A673 (cell line): ENCODE measurements at places on chromosomes 16 and 17.
A peak's percentile ranks its signal among the peaks of the same experiment; 100 is the strongest.

GRCh38 chr17:65194670-65195334, 57.6 kb downstream of the RGS9 start:
- DNase-seq: no peak

DNA sequence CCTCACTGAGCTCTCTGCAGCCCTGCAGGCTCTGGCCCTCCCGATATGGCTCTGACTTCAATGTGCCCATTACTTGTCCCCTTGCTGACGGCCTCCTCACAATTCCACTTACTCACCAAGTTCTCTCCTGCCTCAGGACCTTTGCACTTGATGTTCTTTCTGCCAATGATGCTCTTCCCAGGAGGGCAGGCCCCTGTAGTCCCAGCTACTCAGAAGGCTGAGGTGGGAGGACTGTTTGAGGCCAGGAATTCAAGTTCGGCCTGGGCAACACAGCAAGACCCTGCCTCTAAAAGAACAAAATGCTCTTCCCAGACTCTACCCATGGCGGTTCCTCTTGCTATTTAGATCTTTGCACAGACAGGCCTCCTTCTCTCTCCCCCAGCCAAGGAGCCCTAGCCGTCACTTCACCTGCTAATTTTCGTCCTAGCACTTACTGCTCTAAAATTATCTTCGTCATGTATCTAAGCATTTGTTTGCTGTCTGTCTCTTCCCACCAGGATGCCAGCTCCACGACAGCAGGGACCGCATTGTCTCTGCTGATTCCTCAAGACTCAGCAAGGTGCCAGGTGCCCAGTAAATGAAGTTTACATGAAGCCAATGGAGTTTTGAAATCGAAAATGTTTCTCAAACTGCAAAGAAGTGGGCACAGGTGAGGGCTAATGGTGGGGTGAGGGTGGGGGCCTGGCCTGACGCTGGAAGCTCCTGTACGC, 626 bp upstream of the RAI1 start:
- DNase-seq: no peak

DNA sequence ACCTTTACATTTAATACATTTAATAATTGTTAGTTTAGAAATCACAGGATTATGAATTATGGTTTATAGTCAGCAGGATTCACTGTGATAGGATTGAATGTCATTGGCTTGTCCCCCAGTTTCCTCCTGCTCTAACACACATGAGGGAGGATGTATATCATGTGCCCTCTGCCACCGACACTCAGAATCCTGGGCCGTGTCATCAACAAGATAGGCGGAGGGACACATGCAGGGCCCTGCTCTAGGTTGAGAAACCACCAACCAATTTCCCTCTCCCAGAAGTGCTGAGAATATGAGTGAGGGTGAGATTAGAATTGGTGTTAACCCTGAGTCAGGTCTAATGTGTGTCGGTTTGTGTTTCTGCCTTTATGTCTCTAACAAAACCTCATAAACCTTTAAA, 85.1 kb downstream of the CES1 start:
- no peak for DNase-seq

GRCh38 chr17:6684460-6684783, 28.7 kb downstream of the SLC13A5 start:
- no peak for DNase-seq

- peak; percentile 37 for DNase-seq
Observed at GRCh38 chr16:31301708-31302400, 42.1 kb downstream of the ITGAM start.

DNA sequence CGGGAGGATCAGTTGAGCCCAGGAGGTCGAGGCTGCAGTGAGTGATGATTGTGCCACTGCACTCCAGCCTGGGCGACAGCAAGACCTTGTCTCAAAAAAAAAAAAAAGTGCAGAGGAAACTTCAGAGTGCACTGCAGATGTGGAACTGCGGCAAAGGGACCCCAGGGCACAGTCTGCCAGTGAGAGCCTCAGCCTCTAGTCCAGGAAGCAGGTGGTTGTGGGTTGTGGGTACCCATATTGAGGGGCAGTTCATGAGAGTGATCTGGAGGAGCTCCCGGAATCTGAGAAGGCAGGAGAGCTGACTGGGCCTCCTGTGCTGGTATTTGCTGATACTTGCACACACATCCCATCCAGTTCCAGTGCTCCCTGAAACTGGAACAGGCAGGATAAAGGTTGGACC, 13.1 kb downstream of the FOXN1 start:
- DNase-seq: no peak

GRCh38 chr17:57355090-57355859, 99.0 kb downstream of the MSI2 start:
- DNase-seq: no peak

GRCh38 chr16:27880287-27880686, 183.2 kb downstream of the GSG1L start:
- no peak for DNase-seq

- DNase-seq: no peak
Observed at GRCh38 chr16:50644729-50645128, 36.4 kb downstream of the SNX20 start.

DNA sequence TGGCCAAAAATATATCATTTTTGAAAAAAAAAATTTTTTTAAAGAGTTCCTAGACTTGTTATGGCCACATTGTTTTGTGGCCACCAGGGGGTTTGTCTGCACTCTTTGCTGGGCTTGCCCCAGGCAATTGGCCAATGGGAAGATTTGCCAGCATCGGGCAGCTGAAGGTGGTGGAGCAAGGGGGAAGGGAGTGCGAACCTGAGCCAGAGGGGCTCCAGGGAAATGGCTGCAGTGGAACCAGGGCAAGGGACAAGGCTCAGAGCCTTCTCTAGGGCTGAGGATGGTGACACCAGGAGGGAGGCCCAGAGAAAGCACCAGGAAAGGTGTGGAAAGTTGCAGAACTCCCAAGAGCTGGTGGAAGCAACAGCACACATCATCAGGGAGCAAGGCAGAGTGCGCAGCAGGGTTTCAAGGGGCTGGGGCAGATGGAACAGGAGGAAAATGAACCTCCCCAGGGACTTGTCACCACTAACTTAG, 15.5 kb upstream of the CMIP start:
- DNase-seq: peak; percentile 39

DNA sequence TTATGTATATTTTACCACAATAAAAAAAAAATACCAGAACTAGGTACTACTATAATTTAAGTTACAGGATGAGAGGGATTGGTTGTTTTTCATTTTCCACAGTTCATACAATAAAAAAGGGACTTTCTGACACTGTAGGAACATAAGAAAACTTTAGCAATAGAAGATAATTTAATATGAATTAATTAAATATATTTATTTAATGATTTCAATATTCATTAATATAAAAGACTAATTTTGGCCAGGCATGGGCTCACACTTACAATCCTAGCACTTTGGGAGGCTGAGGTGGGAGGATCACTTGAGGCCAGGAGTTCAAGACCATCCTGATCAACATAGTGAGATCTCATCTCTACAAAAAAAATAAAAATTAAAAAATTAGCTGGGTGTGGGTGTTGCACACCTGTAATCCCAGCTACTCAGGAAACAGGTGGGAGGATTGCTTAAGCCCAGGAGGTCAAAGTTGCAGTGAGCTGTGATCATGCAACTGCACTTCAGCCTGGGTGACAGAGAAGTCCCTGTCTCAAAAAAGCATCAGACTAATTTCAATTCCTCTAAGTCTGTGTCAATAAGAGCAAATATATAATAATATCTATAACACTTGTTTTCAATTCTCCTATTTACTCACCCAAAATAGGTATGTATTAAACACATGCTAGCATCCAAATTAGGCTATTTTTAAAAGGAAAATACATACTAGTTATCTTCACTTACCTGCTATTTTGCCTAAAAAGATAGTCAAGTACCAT, 79.6 kb downstream of the BRIP1 start:
- DNase-seq: no peak

DNA sequence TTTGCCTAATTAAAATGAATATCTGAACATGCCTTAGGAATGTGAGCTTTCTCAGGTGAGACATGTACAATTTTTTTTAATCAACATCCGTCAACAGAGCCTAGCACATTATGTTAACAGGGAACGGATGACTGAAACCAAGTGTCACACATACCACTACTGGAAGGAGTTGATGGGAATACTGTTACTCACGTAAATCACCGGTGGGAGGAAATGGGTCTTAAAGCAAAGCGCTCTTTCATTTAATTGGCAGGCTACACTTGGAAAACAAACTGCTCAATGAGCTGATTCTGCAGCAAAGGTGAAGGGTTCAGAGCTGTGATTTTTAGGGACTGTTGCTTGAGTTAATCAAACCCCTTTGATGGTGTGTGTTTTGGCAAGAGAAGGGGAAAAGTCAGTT, 4.8 kb downstream of the CPPED1 start:
- DNase-seq: no peak

DNA sequence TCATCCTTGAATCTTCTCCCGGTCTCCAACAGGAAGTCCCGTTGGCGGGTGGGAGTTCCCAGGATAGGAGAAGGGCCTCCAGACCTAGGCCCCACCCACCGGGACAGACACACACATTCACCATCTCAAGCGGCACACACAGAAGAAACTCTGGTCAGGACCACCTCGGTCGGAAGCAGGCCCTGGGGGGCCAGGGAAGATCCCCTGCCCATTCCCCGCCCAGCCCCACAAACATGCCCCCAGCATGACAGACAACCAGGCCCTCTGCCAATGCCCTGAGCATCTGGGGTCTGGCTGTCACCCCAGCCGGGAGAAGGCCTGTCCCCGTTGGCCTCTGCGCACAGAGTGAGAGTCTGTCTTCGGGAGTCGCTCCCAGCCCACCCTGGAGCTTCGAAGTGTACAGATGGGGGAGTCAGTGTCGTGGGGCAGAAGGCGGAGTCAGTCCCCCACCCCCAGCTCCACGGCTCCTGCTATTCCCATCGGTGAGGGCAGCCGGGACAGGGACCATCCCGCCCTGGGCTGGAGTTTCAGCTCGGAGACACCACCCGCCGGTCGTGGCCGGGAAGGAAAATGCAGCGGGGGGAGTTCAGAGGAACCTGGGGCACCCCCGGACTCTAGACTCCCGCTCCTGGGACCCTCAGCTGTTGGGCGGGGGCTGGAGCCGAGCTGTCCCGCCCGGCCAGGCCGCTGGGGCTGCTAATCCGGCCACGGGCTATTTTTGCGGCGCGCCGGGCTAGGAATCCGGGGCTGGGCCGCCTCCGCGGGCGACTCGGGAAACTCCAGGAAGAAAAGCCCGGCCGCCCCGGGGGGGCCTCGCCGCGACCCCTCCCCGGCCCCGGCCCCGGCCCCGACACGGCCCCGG, 660 bp downstream of the RHBDF1 start:
- peak; percentile 63 for DNase-seq

GRCh38 chr17:49327835-49328784, 33.9 kb downstream of the ZNF652 start:
- no peak for DNase-seq

DNA sequence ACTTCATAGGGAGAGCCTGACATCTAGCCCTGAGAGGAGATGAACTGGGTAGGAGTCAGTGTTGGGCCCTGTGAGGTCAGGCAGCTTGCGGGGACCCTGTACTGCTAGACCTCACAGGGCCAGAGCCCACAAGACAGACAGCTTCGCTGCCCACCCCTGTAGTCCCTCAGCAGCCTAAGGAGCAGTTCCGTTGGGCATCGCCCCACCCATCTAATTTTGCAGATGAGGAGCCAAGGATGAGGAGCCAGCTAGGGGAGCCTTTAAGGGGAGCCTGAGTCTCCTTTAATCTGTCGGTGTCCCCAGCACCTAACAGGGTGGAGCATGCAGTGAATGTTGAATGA, 755 bp upstream of the TUFM start:
- no peak for DNase-seq

- DNase-seq: no peak
Observed at GRCh38 chr17:40331743-40332641, 23.0 kb downstream of the RARA start.

- DNase-seq: no peak
Observed at GRCh38 chr16:4393240-4393600, 21.6 kb downstream of the VASN start.

DNA sequence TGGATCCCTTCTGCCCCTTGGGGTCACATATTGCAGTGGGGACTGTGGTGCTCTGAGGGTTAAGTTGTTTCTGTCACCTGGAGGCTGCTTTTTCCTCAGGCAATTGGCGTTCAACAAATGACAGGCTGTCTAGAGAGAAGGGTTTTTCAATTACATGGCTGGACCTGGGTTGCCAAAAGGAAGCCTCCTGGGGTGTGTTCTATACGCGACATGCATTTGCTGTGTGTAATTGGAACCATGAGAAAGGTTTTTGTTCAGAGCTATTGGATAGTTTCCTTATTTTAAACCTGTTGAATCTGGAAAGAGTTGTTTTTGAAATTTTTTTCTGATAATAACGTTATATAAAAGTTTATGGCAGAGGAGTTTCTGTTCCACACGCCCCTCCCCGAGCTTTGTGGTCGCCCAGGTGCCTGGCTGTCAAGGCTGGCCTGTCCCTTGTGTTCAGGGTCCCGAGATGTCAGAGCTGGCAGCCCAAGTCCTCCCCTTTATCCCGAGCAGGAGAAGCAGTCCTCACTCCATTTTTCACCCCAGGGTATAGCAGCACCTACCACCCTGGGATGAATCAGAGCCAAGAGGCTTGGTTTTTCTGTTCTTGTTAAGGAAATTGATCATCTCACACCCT, 26.1 kb upstream of the ZNF750 start:
- DNase-seq: peak; percentile 23

DNA sequence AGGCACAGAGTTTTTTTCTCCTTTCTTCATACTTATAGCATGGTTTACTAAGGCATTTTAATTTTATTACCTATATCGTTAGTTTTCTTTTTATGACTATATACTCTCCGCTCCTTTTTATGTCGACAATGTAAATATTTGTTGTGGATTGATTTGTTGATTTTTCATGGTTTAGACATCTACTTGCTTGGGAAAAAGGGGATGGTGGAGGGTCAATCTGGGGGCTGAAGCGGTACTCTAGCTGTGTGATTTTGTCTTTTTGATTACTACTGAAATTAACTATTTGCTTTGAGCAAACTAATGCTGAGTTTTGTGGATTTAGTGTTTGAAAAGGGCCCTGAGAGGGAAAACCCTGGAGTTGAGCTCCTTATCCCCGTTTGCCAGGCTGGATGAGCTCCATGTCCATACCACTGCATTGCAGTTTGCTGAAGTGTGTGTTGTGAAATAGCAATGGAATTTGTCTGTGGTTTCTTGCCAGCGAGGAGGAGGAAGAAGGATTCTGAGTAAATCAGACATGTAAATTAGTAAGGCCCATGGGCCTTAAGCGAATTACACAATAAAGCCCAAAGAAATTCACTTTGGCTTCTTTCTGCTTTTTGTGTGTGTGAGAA, 72.0 kb downstream of the FTO start:
- peak; percentile 84 for DNase-seq

GRCh38 chr16:4800290-4801041, 2.0 kb downstream of the ROGDI start:
- no peak for DNase-seq

DNA sequence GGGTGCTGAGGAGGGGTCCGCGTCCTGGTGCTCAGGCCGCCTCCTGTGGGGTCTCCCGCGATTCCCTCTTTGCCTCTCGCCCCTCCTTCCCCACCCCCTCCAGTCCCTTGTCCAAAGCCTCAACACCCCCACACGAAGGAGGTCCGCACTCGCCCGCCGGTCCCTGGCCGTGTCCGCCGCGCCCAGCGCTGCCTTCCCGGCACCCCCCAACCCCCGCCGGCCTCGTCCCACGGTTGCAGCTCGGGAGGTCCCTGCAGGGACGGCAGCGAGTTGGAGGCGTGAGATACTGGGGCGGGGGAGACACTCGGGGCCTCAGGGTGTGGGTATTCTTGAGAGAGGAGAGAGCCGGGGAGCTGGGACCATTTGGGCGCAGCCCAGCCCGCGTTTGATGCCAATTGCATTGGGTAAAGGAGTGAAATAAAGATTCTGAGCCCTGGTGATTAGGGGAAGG, 468 bp downstream of the FLYWCH2 start:
- peak; percentile 21 for DNase-seq

- DNase-seq: no peak
Observed at GRCh38 chr17:28346746-28347246, 10.5 kb downstream of the POLDIP2 start.

- no peak for DNase-seq
Observed at GRCh38 chr17:27413315-27413714, 42.9 kb upstream of the KSR1 start.
